Stimulated activated CD8-positive, alpha-beta memory T cell treated with anti-CD3 and anti-CD28 coated beads, Interleukin-7, amount 100 ng/mL, for 1 hour (primary cell): ENCODE measurements at places on chromosomes 2 and 18.

DNA sequence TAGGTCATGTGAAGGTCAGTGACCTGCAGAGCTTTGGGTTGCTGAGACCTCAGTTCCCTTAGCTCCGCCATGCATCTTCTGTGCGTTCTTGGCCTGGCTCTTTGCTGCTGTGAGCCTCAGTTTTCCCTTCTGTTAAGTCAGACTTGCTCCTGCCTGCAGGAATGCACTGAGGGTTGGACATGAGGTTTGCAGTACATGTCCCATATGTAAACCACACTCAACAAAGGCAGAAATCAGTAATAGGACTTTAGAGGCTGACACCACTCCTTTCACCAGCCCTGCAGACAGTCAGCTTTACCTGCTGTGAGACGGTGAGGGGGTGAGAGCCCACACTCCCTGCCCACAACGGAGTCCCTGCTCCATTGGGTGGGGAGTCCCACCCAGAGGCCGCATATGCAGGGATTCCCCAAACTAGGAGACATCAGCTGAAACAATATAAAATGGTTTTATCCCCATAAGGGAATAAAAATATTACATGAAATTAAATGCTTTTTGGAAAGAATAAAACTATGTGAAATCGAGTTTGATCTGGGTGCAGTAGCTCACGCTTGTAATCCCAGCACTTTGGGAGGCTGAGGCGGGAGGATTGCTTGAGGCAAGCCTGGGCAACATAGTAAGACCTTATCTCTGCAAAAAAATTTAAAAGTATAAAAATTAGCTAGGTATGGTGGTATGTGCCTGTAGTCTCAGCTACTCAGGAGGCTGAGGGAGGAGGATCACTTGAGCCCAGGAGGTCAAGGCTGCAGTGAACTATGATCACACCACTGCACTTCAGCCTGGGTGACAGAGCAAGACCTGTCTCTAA, 55.1 kb downstream of the MYO7B start:
- DNase-seq: no peak

GRCh38 chr2:88530081-88530480, 77.6 kb upstream of the FOXI3 start:
- no peak for DNase-seq

DNA sequence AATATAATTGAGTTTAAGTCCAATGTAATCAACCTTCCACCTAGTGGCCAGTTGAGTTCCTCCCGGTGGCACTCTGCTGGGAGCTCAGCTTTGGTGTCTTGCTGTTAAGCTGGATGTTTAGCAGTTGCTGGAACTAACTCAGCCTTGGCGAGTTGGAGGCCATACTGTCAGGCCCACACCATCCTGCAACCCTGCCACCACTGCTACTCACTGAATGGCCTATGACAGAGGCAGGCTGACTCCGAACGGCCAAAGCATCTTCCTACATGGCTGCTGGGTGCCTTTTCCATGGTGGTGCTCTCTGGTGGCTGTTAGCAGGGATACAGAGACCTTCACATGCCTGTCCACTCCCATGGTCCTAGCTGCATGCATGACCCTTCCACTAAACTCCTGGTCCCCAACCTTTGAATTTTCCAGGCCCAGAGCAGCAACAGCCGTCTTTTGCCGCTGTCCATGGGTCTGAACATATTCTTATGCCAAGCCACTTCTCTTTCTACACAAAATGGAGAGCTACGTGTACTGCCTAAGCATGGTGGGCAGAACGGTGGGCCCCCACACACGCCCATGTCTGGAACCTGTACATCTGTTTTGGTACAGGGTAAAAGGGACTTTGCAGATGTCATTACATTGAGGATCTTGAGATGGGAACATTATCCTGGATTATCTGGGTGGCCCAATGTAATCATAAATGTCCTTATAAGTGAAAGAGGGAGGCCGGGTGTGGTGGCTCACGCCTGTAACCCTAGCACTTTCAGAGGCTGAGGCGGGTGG, 15.0 kb upstream of the TRAF3IP1 start:
- DNase-seq: no peak

DNA sequence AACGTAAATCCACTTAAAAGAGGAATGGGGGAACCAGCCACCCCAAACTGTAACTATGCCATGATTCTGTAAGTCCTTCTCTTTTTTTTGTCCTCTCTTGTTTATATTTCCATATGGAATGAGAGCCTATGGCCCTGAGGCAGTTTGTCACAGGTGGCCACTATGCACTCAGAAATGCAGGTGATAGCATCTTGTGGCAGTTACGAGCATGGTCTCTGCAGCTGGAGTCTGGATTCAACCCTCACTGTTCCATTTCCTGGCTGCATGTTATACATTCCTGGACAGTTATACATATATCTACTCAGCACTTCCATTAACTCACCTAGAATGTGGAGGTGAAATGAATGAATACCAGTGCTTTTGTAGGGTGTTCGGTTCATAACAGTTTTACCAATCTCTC, 291.5 kb upstream of the FANCL start:
- no peak for DNase-seq

DNA sequence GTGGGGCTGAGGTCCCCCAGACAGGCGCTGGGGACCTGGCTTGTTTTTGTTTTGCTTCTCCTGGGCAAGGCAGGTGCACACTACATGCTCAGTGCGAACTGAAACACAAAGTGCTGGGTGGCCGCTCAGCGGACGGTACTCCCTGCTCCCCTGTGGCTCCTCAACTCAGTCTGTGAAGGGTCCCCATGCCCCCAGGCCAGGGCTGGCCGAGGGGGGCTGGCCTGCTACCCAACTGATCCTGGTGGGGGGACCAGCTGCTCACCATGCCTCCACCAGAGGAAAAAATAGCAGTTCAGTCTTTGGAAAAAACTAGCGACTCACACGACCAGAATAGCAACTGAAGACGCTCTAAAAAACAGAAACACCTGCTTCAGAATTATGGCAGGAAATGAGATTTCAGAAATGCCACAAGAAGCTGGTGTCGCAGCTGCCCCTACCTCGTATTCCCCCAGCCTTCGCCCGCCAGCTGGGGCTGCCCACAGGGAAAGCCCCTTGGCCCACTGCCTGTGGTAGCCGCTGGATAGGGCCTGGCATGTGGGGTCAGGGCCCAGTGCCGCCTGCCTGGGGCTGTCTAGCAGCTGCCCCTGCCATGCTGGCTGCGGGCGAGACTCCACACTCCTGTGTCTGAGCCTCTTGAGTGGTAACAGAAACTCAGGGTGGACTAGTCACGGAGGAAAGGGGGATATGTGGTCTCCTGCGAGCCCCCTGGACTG, 43.7 kb downstream of the MEX3C start:
- peak; percentile 15 for DNase-seq

DNA sequence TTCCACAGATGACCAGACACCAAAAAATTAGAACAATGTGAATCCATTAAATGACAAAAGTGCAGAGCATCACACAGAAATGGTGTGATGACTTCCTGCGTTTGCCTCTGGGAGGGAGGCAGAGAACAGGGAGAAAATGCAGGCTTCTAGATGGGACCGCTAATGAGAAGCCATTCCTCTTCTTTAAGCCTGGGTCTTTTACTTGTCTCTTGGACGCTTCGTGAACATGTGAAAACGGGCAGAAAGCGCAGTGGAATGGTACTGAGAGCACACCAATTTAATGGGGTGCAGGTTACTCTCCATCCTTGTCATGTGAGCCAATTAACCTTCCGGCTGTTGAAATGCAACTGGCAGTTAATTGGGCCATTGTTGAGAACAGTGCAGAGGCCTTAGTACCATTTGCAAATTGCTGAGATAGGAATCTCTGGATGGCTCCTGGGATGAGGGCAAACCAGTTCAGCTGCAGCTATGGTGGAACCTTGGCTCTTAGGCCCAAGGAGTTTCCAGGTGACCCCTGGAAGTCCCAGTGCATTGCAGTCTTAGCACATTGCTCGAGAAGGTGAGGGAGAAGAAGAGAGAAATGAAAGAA, 210.4 kb upstream of the CXCR4 start:
- DNase-seq: no peak

- DNase-seq: no peak
These were observed 23.6 kb downstream of the NEDD4L start for GRCh38 chr18:58067601-58068000.

- no peak for DNase-seq
These were observed 8.9 kb downstream of the ADAM23 start for GRCh38 chr2:206452242-206452641.

DNA sequence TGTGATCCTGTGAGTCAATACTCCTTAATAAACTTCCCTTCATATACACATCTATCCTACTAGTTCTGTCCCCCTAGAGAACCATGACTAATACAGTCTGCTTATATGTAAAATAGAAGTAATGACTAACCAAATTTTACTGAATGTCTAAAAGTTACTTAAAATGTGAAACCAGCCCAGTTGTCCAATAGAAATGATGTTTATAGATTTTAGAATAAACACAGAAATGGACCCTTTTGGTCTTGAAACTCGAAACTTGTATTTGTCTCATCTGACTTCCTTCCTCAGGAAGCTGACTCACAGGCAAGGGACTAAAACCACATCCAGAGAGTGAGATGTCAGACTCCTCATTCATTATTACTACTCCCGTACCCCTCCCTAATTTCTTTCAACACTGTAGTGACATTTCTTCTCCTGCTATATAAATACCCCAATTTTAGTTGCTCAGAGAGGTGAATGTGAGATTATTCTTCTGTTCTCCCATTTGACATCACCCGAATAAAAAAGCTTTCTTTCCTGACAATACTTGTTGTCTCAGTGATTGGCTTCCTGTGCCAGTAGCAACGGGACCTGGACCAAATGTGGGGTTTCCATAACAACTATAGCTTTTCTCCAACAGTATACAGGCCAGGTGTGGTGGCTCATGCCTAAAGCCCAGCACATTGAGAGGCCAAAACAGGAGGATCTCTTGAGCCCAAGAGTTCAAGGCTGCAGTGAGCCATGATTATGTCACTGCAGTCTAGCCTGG, 486.0 kb downstream of the ERBB4 start:
- DNase-seq: no peak

- no peak for DNase-seq
These were observed 1.9 kb upstream of the SH3BP4 start for GRCh38 chr2:234949762-234950434.

DNA sequence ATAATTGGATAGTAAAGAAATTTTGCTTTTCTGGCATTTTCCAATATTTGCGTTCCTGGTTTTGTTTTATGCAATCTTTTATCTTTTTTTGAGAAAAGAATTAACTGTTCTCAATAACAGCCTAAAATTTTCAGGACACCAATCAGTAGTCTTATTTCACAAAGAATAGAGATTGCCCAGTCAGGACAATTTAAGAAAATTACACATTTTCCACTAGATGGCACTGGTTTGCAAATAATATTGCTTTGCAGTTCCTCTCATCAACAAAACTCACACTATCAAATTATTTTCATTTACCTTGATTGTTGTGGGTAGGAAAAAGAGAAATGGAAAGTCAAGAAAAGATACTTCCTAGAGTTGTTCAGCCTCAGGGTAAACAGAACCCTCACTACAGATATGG, 2.4 kb upstream of the RBM45 start:
- no peak for DNase-seq

DNA sequence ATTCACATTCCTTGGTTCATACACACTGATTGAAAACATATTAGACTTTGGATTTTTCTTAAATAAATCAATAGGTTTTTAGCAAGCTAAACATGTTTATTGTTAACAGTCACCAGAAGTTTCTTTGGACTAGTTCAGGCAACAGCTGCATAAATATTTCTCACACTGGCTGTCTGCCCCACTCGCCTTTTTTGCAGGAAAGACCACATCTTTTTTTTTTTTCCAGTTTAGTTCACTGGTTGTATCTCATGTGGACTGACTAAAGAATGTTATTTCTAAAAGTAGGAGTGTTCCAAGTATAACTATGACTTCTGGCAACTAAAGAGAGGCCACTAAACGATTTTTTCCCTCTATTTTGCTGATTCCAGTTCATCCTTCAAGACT, 31.1 kb downstream of the SLC40A1 start:
- DNase-seq: no peak
